Endodermal cell (in vitro differentiated cells): ENCODE measurements at places on chromosomes 11 and 22.

GRCh38 chr11:86176165-86176884, 68.2 kb upstream of the EED start:
- no peak for DNase-seq

DNA sequence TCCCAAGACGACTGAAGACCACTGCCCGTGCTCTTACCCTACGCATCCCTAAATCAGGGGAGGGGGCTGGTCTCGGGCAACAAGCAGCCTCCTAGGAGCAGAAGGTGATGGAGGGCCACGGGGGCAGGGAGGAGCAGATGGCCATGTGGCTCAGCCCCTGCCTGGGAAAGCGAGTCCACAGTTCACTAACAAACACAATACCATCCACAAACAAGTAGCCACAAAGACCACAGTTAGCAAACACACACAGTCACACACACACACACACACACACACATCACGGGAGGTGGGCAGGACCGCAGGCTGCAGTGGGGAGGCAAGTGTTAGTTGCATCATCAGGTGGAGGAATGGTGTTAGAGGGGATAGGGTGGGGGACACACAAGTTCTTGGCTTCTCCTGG, 13.2 kb upstream of the FXYD2 start:
- no peak for DNase-seq

GRCh38 chr11:14317659-14318325, 41.2 kb downstream of the RRAS2 start:
- DNase-seq = no peak

DNA sequence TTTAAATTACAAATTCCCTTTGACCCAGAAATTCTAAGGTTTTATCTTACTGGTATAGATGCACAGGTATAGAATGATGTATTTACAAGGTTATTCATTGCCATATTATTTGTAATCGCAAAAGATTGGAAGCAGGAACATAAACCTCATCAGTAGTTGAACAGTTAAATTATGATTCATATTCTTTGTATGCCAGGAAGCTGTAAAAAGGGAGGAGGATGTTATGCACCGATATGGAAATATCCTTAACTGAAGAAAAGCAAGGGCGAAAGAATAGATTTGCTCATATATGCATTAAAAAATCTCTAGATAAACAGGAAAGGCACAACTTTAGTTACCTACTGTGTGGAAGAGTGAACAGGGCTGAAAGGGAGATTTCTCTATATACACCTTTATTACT, 36.7 kb downstream of the PPFIA1 start:
- no peak for DNase-seq

DNA sequence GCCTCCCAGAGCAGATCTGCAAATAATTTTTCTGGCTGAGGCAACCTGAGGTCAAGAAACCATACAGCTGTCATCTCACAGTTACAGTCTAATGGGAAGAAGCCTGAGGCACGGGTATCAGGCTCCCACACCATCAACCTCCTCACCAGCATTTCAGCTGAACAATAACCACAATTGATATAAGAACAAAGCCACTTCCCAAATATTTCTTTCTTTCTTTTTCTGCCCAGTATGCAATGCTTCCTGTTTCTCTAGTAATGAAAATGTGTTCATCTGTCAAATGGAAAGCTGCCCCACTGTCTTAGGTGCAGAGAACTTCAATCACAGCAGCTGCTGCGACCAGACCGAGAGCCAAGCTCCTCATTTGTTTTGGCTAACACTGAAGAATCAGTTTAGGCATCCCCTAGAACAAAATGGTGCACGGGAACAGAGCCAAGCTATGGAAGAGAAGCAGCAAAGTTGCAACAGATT, 108.4 kb downstream of the BLID start:
- no peak for DNase-seq

DNA sequence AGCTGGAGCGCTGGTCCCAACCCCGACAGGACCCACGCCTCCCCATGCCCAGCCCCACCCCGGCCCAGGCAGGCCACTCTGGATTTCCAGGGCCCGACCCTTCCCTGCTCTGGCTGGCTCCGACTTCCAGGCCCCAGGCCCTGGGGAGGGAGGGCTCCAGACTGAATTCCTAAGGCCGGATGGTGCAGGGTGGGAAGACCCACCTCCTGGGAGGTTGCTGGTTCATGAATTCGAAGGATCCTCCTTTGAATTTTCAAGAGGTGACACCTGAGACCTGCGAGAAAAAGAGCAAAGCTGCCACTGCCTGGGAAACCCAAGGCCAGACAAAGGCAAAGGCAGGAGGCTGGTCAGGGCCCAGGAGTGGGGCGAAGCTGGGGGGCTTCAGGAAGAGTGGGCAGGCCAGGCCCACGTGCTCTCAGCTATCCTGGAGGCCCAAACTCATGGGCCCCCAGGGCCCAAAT, 47.0 kb upstream of the LINC01488 start:
- peak; percentile 90 for DNase-seq

DNA sequence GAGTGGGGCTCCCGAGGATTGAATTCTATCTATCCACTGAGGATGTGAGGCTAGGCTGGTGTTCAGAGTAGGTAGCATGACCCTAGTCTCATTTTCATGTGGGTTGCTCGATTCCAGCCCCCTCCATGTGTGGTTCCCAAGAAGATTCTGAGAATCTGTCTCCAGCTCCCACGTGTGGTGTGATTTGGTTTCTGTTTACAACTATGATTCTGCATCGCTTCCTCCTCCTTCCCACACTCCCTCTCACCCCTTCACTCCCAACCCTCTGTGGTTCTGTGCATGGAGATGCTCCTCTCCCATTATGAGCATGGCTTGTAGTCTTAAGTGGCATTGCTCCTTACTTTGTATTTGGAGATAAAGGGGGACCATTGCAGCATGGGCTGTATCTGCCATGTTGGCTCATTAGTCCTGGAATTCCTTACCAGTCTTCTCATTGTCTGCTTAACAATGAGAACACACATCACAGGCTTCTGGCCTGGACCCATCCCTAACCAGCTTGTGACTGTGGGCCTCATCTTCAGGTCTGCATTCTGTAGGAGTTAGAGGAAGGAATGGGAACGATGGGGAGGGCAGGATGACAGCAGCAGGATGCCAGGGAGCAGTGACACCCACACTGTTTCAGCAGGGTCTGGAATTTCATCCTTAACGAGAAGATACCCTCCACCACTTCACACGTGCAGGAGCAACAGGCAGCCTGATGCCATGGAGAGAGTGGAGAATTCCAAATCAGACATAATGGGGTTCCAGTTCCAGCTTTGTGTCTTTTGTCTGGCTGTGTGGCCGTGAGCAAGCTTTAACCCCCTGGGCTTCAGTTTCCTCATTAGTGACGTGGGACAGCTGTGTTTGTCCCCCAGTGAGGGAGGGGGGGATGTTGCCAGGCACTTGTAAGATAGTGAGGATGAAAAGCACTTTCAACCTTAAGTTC, 86.0 kb downstream of the CCDC81 start:
- DNase-seq = no peak

GRCh38 chr22:46462726-46463371, 74.6 kb downstream of the CELSR1 start:
- no peak for DNase-seq

DNA sequence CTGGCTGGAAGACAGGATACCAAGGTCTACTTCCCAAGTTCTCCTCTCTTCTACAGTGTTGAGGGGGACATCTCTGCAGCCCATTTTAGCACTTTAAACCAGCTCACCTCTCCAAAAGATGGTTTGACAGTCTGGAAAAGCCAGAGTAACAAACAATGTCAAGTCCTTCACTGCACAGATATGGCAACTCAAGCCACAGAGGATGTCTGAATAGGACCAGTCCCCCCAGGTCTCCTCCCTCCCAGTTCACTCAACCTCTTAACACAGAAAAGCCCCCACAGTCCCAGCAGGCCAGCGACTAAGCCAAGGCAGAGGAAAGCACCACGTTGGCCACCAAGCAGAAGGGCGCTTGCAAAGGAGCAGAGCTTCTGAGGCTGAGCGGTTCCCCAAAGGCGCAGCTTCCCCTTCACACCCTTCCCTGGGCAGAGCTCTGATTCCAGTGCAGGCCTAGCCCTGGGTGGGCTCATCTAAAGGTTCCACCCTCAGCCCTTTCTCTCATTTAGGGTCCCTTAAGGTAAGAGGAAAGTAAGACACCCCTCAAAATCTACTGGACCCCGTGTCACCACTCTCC, 62.7 kb downstream of the PAK1 start:
- peak; percentile 74 for DNase-seq

DNA sequence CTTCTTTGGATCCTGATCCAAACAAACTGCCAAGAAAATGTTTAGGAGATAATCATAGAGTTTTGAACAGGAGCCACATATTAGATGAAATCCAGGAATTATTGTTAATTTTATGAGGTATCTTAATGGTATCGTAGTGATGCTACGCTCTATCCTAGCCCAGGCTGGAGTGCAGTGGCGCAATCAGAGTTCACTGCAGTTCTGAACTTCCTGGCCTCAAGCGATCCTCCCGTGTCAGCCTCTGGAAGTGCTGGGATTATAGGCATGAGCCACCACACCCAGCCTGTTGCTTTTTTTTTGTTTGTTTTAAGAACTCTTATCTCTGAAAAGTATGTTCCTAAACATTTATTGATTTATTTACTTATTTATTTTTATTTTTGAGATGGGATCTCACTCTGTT, 2.4 kb downstream of the GSTT4 start:
- no peak for DNase-seq

DNA sequence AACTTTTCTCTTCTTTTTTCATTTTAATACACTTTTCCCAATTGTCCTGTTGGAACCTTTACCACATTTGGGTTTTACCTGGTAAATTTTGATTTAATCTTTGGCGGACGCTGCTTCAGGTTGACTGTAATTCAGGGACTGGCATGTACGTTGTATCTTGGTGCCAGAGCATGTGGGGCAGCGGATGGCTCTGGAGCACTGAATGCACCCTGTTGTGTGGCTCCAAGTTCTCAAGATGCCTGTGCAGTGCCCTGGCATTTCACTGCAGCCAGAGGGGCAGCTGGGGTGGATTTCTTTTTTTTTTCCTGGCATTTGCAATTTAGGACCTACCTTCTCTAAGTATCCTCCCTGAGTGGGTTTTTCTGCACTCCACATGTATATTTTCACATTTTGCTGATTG, 242.2 kb downstream of the BLID start:
- DNase-seq = no peak

- peak; percentile 69 for DNase-seq
Measured at GRCh38 chr22:41687901-41688364, 734 bp downstream of the SNU13 start.

GRCh38 chr11:45501392-45502225, 163.8 kb downstream of the CHST1 start:
- peak; percentile 48 for DNase-seq

GRCh38 chr11:114279792-114280546, 16.2 kb upstream of the NNMT start:
- DNase-seq = no peak

- peak; percentile 99 for DNase-seq
Measured at GRCh38 chr22:23849009-23850006, 8.4 kb upstream of the SLC2A11 start.

DNA sequence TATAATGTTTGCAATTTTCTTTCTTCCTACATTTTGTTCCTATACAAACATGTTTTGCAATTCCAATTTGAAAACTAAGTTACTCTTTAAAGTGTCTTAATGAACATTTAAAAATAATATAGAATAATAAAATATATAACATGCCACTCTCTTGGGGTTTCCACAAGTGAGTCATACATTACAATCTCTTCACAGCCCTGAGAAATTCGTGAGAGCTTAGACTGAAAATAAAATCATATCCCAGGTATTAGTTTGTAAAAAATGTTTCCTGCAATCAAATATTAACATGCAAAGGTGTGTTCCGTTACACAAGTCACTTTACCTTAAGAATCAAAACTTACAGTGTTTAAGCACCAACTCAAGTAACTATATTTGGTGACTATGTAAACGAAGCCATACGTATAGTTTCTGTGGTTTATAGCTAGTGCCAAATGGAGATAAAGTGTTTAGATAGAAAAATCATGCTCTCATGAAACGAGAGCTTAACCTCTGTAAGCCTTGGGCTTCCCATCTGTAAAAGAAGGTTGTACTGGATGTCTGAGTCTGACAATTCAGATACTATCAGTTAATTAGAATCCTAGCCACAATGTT, 253.6 kb upstream of the ANO3 start:
- DNase-seq = no peak

GRCh38 chr11:2974272-2974671, 17.9 kb downstream of the NAP1L4 start:
- no peak for DNase-seq

GRCh38 chr11:130831506-130831905, 84.8 kb downstream of the SNX19 start:
- peak; percentile 62 for DNase-seq

- DNase-seq = no peak
Measured at GRCh38 chr11:48064306-48064705, 83.9 kb downstream of the PTPRJ start.

- no peak for DNase-seq
Measured at GRCh38 chr11:59185386-59185945, 13.5 kb downstream of the DTX4 start.

DNA sequence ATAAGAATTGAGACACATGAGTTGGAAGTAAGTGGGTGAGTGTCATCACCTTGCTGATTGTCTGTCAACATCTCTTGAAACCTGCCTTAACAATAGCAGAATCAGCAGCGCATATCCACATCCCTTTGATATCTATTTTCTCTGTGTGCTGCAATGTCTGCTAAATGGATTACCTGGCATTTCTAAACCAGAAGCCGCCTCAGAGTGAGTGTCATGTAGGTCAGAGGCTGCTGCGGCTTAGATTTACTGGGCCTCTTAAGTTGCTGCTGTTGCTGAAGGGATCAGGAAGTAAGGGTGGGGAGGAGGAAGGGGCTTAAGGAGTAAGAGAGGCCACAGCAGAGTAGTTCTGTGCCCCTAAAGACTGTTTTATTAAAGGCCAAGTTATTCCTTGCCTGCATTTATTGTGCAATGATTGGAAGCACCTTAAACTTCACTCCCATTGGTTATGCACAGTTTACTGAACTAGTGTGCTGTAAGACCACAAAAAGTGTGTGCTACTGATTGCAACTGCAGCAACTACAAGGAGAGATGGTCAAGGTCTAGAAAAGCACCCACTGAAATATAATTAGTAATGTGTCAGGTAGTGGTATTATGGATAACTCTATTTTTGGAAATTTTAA, 29.8 kb upstream of the TMEM41B start:
- peak; percentile 61 for DNase-seq

GRCh38 chr11:27296497-27296896, 66.5 kb downstream of the CCDC34 start:
- no peak for DNase-seq
